ENCODE measurements at places on chromosomes 6 and 20.

- DNase-seq, result no peak
Observed at GRCh38 chr20:12028771-12029170, 111.1 kb downstream of the BTBD3 start.

DNA sequence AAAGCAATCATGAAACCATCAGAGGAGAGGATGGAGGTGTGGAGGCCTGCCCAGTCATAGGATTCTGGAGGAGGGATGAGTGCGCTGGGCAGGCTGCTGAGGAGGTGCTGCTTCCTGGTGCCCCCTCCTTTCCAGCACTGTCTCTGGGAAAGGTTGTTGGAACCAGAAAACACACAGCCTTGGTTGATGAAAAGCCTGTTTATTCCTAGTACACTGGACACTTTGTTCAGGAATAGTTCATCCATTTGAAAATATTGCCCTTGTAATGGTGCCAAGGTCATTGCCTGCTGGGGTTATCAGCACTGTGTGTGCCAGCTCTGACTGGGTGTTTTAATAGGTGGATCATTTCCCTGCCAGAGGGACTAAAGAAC, 83.7 kb upstream of the ARMC2 start:
- DNase-seq, result no peak

- no peak for DNase-seq
Observed at GRCh38 chr6:96784650-96785049, 52.6 kb downstream of the GPR63 start.

- DNase-seq, result no peak
Observed at GRCh38 chr20:24051160-24051559, 62.6 kb upstream of the GGTLC1 start.
